ENCODE measurements at places on chromosomes 12 and 14.

GRCh38 chr12:41032386-41032785, 155.7 kb upstream of the PDZRN4 start:
- DNase-seq, result no peak

GRCh38 chr14:68627050-68627867, 165.6 kb downstream of the ZFP36L1 start:
- DNase-seq, result no peak

- no peak for DNase-seq
Measured at GRCh38 chr12:130800312-130800711, 38.7 kb downstream of the STX2 start.

DNA sequence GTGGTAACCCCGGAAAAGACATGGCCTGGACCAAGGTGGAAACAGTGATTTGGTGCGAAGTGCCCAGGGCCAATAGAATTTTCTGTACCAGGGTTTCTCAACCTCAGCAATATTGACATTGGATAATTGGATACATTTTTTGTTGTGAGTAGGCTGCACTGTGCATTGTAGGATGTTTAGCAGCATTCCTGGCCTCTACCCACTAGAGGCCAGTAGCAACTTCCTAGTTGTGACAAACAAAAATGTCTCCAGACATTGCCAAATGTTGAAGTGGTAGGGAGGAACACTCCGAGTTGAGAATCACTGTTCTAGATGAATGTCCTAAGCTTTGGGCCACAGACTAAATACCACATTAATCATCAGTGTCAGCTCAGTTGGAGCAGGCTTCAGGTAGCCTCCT, 6.2 kb upstream of the CGRRF1 start:
- no peak for DNase-seq

DNA sequence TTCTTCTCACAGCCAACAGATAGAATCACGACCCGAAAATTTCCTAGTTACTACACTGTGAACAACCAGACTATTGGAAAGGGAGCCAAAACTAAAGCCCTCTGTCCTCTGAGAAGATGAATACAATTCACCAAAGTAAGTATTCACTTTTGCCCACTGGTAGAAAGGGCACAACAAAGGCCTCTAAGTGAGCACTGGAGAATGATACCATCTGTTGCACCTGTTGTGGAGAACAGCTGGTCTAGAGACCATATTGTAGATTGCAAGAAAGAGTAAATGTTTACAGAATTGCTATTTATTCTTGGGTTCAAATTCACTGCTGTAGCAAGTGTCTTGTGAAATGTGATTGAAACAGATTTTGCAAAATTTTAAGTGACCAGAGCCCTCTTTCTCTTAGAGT, 46.9 kb upstream of the ANO6 start:
- no peak for DNase-seq

DNA sequence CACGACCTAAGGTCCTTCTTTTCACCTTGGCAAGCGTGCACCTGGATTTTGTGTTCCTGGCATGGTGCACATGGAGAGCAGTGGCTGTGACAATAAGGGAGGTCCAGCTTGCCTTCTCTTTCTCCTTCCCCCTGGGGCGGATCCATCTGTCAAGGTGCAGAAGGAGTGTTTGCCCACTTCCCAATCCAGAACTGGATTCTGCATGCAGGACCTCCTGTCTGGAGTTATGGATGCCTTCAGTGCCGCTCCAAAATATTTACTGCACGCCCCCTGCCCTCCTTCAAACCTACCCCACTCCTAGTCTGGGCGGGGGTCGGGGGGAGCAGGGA, 192.7 kb downstream of the DPF3 start:
- no peak for DNase-seq

DNA sequence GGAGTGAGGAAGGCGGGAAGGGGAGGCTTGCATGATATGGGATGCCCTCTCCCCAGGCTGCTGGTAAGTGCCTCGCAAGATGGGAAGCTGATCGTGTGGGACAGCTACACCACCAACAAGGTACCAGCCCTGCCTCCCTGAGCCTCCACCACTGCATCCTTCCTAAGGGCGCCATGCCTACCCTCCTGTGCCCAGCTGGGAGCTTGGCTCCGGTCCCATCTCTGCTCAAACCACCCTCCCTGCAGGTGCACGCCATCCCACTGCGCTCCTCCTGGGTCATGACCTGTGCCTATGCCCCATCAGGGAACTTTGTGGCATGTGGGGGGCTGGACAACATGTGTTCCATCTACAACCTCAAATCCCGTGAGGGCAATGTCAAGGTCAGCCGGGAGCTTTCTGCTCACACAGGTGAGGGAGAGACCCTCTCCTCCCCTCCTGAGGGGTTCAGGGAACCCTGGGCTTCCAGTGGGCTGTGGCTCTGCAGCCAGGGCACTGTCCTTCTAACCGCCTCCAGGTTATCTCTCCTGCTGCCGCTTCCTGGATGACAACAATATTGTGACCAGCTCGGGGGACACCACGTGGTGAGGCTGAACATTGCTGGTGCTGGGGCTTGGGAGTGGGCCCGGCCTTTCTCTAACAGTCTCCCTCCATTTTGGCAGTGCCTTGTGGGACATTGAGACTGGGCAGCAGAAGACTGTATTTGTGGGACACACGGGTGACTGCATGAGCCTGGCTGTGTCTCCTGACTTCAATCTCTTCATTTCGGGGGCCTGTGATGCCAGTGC, 2.6 kb downstream of the GNB3 start:
- DNase-seq, result no peak

GRCh38 chr12:100668945-100669536, 95.6 kb downstream of the GAS2L3 start:
- no peak for DNase-seq

- DNase-seq, result no peak
Measured at GRCh38 chr14:91470216-91470615, 39.9 kb downstream of the PPP4R3A start.

GRCh38 chr14:44211718-44212117, 295.4 kb downstream of the FSCB start:
- DNase-seq, result no peak

- no peak for DNase-seq
Measured at GRCh38 chr12:33945438-33945784, 76.9 kb upstream of the ALG10 start.

DNA sequence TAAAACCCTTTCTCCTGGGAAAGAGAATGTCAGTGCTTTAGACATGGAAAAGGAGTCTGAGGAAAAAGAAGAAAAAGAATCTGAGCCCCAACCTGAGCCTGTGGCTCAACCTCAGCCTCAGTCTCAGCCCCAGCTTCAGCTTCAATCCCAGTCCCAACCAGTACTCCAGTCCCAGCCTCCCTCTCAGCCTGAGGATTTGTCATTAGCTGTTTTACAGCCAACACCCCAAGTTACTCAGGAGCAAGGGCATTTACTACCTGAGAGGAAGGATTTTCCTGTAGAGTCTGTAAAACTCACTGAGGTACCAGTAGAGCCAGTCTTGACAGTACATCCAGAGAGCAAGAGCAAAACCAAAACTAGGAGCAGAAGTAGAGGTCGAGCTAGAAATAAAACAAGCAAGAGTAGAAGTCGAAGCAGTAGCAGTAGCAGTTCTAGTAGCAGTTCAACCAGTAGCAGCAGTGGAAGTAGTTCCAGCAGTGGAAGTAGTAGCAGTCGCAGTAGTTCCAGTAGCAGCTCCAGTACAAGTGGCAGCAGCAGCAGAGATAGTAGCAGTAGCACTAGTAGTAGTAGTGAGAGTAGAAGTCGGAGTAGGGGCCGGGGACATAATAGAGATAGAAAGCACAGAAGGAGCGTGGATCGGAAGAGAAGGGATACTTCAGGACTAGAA, 6.1 kb downstream of the PNN start:
- DNase-seq, result no peak

DNA sequence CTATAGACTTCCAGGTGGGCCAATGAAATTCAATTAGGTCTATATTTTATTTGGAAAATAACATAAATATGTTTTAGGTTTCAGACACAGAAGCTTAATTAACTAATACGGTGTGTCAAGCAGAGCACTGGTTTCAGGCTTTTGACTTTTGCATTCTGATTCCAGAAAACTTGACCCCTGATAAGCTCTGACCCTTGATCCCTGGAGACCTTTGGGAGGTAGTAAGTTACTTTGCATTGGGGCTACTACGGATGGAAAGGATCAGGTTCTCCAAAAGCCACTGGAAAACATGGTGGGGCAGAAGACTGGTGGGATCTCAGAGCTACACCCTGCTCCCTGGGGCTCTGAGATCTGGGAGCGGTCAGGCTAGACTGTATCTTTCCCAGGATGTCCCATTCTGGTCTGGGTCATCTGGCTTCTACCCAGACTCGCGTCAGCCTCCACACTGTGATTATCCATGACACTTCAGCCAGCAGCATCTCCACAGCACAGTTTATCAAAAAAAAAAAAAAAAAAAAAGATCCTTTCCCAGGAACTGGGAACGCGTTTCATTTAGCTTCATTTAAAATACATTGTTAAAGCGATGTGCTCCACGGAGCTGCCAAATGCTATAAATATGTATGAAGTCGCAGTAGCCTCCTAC, 17.8 kb upstream of the EMP1 start:
- no peak for DNase-seq

GRCh38 chr12:121352682-121353018, 439 bp upstream of the ANAPC5 start:
- DNase-seq, result no peak

DNA sequence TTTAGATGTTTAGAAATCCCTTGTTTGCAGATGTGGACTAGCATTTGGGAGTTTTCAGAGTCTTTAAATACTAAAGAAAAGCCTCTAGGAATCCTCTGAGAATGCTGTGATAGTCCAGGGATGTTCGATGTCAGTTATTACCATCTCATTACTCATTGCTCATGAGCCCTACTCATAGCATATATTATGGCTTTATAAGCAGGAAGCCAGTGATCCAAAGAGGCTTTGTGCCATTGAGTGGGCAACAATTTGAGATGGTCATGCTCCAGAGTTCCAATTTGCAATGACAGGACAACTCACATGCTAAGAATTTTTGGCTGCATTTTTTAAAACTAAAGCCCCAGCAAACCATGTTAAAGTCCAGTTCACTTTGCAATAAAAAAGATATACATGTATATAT, 163.0 kb downstream of the OTOGL start:
- no peak for DNase-seq

GRCh38 chr12:20187456-20187855, 180.9 kb upstream of the PDE3A start:
- no peak for DNase-seq

GRCh38 chr12:58920102-58920960, at the start of gene LRIG3:
Gene LRIG3 (minus strand): TSS chr12:58920504. CDS start chr12:58920235, 269 bp downstream.
- no peak for DNase-seq

GRCh38 chr14:38038986-38039385, 168.7 kb upstream of the SSTR1 start:
- DNase-seq, result no peak

DNA sequence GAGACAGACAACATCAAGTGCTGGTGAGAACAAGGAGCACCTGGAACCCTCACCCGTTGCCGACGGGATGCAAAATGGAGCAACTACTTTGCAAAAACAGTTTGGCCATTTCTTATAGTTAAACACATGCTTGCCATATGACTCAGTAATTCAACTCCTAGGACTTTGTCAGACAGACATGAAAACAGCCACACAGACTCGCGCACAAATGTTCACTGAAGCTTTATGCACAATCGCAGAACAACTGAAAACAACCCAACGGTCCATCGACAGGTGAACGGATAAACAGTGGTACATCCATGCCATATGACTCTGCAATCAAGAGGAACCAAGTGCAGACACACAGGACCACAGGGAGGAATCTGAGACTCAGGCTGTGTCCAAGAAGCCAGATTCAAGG, 30.8 kb downstream of the NCOR2 start:
- DNase-seq, result no peak

DNA sequence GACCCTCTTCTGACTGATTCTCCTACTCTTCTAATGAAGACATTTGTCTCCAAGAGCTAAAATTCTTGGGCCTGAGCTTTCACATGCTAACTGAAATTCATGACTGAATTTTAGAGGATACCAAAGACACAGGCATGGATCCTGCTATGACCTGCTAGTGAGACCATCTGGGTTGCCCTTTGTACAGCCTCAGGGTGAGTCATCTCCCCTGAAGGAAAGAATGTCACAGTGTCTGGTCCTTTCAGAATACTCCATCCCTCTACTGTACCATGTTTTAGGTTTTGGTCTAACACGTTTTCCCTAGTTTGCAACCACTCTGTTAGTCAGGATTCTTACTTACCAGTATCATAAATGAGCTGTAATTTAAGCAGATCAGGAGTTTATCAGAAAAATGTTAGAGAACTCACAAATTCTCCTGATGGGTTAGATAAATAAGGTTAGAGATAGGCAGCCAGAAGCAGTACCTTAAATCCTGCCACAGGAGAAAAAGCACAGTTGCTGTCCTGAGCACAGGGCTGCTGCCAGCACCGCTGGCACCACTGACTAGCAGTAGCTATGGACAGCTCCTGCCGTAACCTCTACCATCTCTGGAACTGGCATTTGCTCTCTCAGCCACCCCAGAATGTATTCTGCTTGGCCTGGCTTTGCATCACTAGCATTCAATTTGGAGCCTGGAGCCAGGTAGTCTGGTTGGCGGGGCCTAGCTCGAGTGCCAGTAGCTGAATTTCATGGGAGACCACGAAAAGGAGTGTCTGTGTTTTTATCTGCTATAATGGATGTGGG, 127.6 kb downstream of the ANO6 start:
- no peak for DNase-seq

GRCh38 chr12:91316907-91317269, 134.3 kb upstream of the DCN start:
- no peak for DNase-seq

DNA sequence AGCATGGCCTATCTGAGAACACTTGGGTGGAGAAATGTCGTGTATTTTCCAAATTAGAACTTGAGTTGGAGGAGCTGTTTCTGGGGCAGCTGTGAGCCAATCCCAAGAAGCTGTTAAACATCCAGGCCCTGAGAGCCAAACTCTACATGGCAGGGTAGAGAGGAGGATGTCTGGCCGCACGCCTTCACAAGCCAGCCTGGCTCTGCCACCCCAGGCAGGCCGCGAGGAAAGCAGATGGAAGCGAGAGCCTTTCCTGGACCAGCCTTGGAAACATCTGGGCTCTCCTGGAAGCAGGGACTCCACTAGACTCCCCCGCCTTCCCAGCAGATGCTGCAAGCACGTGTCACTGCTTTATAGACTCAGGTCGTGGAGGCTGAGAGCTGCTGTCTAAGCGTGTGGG, 312.8 kb upstream of the FKBP4 start:
- no peak for DNase-seq

DNA sequence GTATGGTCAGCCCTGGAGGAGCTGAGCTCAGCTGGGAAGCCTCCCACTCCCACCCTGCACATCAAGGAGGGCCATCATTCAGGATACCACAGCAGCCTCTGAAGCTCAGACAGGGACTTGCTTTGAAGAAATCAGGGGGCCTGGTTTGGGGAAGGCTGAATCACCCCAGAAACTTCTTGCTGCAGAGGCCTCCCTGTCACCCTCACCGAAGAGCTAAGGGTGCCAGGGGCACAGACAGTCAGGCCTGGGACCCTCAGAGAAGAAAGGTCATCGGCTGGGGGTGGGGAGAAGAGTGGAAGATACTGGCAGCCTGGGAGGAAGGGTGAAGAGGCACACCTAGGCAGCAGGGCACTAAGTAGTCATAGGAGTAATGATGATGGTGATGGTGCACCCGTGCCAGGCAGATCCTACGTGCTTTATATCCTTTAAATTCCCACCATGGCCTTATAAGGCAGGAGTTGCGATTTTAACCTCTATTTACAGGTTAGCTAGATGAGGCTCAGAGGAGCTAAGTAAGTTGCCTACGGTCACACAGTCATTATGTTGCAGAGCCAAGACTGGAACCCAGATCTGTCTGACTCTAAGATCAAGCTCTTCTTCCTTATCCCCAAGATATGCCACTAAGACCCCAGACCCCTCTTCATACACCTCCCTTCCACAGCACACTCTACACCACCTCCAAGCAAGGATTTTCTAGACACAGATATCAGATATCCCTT, 28.5 kb upstream of the PNMA1 start:
- DNase-seq, result no peak

All from activated CD8-positive, alpha-beta memory T cell treated with anti-CD3 and anti-CD28 coated beads for 1 hour (primary cell).